Activated T-helper 1 cell treated with Interleukin-2 at 50 U/mL for 16 hours (primary cell): ENCODE measurements at places on chromosomes 12 and 14.

DNA sequence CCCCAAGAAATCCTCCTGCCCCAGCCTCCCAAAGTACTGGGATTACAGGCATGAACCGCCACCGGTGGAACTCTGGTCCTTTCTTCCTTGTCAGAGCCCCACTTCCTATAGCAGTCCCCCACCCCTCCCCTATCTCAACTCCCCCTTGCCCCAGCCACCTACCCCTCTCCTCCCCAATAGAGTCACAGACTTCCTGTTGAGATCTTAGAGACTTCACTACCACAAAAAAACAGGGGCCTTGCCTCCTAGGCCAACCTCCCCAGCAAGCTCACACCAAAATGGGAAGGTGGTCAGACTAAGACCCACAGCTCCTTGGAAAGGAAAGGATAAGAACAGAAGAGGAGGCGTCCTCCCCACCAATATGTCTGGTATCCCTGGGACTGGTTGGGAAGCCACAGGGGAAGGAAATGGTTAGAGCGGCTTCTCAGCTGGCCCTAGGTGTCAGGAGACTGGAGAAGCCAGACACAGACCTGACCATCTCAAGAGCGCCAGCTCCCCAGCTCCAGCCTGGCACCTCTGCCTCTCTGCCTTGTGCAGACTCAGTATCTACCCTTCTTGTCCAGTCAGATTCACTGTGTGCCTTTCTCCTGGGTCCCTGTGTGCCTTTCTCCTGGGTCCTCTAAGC lies 8.5 kb downstream of the ITGB7 start:
- DNase-seq: no peak

DNA sequence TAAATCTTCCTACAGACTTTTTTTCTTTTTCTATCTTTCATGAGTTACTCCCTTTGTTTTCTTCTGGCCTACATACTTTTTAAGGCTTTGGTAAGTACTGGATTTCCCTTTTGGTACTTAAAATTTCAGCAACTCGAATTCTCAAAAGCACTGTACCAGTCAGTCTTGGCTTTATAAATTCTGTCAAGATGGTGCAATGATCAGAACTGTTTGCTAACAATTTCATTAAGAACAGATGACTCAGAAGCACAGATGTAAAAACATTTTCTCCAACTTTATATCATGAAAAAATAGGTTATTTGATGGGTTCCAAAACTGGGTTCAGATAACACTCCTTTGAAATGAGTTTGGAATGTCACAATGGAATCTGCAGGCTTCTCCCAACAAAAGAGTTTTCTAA lies 1961.8 kb upstream of the FLRT2 start:
- no peak for DNase-seq

DNA sequence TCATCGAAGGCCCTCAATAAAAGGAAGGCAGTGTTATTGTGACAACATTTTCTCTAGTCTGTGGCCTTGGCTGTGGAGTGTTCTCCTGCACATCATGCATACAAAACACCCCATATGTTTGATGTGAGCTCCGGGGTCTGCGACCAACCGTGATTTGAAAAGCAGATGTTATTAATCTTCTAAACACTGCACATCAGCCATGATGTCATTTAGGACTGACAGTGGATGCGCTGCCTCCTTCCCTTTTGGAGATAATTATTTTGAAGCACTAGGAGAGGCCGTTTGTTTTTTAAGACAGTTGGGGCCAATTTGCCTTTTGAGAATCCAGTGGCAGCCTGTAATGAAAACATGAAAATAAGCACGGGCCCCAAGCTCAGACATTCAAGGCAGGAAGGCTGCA lies 1041.6 kb downstream of the BCL11B start:
- DNase-seq: no peak

GRCh38 chr12:112992541-112993398 lies 14.5 kb downstream of the OAS2 start:
- peak; percentile 9 for DNase-seq

DNA sequence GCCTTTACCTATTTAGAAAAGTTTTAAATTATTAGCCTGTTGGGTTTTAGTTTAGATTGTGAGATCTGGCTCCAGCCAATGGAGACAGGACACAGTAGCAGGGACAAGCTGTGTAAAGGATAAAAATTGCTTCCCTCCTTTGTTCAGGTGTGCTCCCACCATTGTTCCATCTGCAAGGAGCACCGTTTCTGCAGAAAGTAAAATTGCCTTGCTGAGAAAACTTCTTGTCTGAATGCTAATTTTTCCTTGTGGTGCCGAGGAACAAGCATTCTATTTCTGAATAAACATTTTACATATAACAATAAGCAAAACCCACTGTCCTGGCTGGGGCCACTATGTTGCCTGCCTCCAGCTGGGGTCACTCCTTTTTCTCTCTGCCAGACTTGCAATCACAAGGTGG lies 72.7 kb upstream of the ZFP36L1 start:
- no peak for DNase-seq

DNA sequence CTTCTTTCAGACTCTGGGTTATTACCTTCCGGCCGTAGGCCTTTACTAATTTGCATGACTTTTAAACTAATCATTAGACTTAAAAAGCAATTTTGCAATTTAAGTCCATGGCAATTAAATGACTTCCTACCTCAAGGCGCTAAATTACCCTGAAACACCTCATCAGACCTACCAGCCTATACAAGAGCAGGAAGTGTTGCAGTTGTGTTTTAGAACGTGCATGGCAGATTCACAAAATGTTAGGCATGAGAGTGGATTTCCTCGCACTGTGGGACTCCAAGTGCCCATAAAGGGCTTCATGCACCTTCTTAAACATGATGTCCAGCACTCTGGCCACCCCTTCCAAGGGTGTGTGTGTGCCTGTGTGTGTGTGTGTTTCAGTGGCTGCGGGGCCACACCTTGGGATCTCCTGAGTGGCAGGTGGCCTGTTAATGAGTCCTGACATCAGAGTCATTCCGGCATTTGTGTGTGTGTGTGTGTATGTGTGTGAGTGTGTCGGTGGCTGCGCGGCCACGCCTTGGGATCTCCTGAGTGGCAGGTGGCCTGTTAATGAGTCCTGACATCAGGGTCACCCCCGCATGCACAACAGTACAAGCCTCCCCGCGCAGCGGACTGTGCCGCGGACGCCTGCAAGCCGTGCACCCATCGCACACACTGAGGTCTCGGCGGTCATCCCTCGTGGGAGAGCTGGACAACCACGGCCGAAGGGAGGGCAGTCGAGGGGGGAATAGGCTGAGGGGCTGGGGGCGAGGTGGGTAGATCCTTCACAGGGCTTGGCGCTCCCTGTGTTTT lies 900 bp downstream of the C2CD5 start:
- DNase-seq: peak; percentile 15
